ENCODE measurements at places on chromosomes 12 and 14.

DNA sequence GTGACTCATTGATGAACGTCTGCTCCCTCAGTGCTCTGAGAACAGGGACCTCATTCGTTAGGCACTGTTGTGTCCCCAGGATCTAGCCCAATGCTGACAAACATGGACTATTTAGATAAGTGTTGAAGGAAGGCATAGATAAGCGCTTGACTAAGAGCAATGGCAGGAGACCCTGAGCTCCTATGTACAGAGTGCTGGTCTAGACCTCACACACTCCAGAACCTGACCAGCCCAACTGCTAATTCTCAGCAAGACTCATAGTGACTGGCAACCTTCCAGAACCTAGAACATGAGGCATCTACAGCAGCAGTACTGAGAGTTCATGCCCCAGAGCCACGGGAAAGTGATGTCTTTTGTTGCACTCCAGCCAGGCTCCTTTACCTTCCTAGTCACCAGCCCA is 69.2 kb downstream of the CRACR2A start:
- H3K4me3 ChIP-seq = no peak overlapping the region
- H3K27me3 ChIP-seq = no peaks in the 10 kb centered on the region
- no peak for DNase-seq
- H3K4me1 ChIP-seq = peaks cover 11% of the 10 kb centered on the region
- H3K36me3 ChIP-seq = peaks cover 11% of the 10 kb centered on the region

- no peak overlapping the region for H3K27ac ChIP-seq
- H3K4me1 ChIP-seq = peaks cover 7% of the 10 kb centered on the region
- H3K4me3 ChIP-seq = no peak overlapping the region
- H3K27me3 ChIP-seq = no peaks in the 10 kb centered on the region
- no peak for DNase-seq
Measured at GRCh38 chr12:59452259-59452658, 143.6 kb upstream of the SLC16A7 start.

DNA sequence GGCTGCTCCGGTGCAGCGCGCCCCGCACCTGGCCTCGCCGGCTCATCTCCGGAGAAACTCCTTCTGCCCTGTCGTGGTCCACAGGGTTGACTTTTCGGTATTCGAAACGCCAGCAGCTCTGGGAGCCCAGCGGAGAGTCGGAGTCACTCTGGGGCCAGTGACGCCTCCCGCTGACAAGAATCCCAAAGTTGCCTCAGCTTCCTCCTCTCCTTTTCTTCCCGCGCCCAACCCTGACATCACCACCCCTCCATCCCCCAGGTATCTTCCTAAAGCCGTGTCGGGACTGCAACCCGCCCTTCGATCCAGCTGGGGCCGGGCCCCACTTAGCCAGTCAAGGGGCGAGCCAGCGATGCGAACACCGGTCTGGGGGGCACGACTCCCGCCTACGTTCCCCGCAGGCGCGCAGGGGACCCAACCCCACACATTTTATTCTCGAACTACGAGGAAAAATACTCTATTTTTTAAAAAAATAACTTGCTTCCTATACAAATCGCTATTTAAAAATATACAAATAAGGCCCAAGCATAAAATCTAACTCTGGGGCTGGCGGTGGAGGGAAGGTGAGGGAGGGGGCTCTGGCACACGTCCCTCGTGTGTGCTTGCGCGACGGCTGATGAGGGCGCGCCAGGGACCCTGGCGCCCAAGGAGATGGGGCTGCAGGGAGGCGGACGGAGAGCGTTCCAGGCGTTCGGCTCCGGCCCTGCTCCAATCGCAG is 2.1 kb downstream of the NKX2-8 start:
- H3K36me3 ChIP-seq = no peaks in the 10 kb centered on the region
- H3K4me3 ChIP-seq = no peak overlapping the region
- no peak for DNase-seq
- H3K27me3 ChIP-seq = peaks cover 24% of the 10 kb centered on the region

GRCh38 chr12:104175726-104176247 is 37.8 kb upstream of the NFYB start:
- DNase-seq = no peak
- H3K4me3 ChIP-seq = no peak overlapping the region
- peaks cover 15% of the 10 kb centered on the region for H3K27me3 ChIP-seq
- peaks cover 10% of the 10 kb centered on the region for H3K4me1 ChIP-seq

- no peak overlapping the region for H3K27ac ChIP-seq
- no peaks in the 10 kb centered on the region for H3K27me3 ChIP-seq
- peaks cover 32% of the 10 kb centered on the region for H3K4me1 ChIP-seq
- no peak for DNase-seq
- peaks cover 9% of the 10 kb centered on the region for H3K36me3 ChIP-seq
Measured at GRCh38 chr12:7015555-7016370, 2.5 kb downstream of the LPCAT3 start.

DNA sequence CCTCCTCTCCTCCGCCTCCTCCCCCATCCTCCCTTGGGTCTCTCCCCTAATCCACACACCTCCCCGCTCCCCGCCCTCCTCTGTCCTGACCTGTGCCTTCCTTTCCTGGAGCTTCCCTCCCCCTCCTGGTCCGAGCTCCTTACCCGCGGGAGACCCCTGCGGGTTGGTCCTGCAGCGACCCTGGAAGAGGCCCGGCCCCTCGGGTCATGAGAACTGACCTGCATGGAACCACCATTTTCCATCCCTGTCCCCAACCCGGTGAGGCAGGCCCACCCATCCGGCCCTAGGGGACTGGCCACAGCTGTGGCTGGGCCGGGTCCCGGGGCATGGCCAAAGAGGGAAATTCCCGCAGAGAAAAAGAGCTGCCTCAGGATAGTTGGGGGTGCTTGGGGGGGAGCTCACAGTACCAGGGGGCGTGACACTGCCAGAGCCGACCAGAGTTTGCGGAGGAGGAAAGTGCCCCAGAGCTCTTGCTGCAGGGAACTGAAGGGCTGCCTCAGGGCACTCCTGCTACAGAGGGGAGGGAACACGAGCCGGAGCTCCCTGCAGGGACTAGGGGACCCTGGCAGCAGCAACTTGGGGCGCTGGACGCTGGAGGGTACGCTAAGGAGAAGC is 613 bp downstream of the ARHGEF40 start:
- H3K27me3 ChIP-seq = peaks cover 78% of the 10 kb centered on the region
- peaks cover 12% of the 10 kb centered on the region for H3K36me3 ChIP-seq
- no peak for DNase-seq
- H3K27ac ChIP-seq = peak overlapping the region; percentile 95

DNA sequence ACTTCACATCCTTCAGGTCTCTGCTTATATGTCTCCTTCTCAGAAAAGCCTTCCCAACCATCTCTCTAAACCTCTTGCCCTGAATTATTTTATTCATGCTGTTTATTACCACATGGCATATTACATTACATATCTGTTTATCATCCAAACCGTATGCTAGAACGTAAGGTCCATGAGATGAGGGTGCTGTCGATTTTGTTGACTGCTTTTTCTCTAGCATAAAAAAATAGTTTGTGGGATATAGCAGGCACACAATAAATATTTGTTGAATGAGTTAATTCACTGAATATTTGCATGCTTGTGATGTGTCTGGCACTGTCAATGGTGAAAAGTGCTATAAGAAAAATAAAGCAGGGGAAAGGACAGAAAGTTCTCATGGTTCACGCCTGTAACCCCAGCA is 22.9 kb downstream of the SAMD4A start:
- no peak overlapping the region for H3K27ac ChIP-seq
- H3K27me3 ChIP-seq = peaks cover 14% of the 10 kb centered on the region
- no peak overlapping the region for H3K4me3 ChIP-seq
- peaks cover 10% of the 10 kb centered on the region for H3K4me1 ChIP-seq
- peaks cover 2% of the 10 kb centered on the region for H3K36me3 ChIP-seq

GRCh38 chr12:79929065-79929464 is 5.8 kb downstream of the PPP1R12A start:
- no peak for DNase-seq
- H3K4me3 ChIP-seq = no peak overlapping the region
- peaks cover 48% of the 10 kb centered on the region for H3K4me1 ChIP-seq
- peak overlapping the region; percentile 83 for H3K27ac ChIP-seq
- H3K27me3 ChIP-seq = no peaks in the 10 kb centered on the region
- peaks cover 2% of the 10 kb centered on the region for H3K36me3 ChIP-seq

- H3K36me3 ChIP-seq = no peaks in the 10 kb centered on the region
- no peak overlapping the region for H3K4me3 ChIP-seq
- no peak overlapping the region for H3K27ac ChIP-seq
- DNase-seq = no peak
- H3K27me3 ChIP-seq = peaks cover 17% of the 10 kb centered on the region
- H3K4me1 ChIP-seq = no peaks in the 10 kb centered on the region
Measured at GRCh38 chr12:5251786-5252185, 180.1 kb upstream of the NTF3 start.
